SIG-M5 (cell line): ENCODE measurements at places on chromosomes 4 and X.

- no peak for DNase-seq
Observed at GRCh38 chr4:83250687-83251446, 33.7 kb downstream of the COQ2 start.

GRCh38 chrX:41655631-41656030, 33.1 kb upstream of the GPR34 start:
- DNase-seq = no peak

DNA sequence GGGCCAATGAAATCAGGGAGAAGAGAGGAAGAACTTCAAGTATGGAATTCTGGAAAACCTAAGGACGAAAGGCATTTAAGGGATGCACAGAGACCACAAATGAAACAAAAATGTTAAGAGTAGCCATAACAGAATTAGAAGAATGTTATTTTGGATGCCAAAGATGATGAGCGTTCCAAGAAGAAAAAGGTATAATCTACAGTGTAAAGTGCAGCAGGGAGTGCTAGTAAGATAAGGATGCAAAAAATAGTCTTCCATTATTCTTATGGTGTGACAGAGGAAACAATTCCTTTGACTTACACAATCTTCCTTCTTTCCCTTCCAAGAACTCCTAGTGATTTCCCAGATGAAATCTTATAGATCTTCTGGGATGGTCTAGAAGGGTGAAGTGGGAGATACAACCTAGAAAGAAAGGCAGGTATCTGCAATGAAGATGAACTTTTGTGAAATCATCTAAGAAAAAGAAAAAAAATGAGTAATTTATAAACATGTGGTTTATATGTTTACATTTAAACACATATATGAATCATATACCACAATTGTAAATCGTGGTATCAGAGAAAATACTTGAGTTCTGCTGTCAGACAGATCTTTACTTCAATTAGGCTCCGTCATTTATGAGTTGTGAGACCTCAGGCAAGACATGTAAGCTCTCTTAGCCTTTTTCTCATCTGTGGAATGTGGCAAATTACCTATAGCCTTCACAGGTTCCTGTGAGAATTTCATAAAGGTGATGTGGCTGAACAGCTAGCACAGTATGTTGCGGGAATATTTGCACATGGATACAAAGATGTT, 8.1 kb downstream of the MORF4L2 start:
- DNase-seq = no peak

GRCh38 chrX:149462849-149463248, 42.3 kb downstream of the IDS start:
- no peak for DNase-seq

GRCh38 chr4:94304365-94304971, 38.2 kb downstream of the HPGDS start:
- DNase-seq = no peak

GRCh38 chrX:111083081-111083480, 12.9 kb upstream of the PAK3 start:
- no peak for DNase-seq

DNA sequence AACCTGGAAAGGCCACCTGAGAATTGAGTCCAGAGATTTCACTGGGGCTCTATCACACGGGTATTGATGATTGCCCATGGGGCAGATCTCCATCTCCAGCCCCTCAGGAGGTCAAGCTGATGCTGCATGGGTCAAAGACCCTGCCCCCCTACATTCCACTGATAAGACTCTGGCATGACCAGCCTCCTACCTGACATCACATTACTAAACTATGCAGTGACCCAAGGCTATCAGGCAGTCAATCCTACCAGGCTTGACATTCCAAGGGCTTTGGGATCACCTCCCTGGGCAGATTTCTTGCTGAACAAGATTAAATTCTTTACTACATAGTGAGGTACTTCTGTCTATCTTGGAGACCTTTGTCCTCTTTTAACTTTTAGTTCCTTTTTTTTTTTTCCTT, 192.7 kb upstream of the STS start:
- DNase-seq = no peak

- DNase-seq = no peak
Observed at GRCh38 chr4:155900381-155900780, 3.1 kb upstream of the TDO2 start.

- no peak for DNase-seq
Observed at GRCh38 chr4:13906727-13907126, 279.2 kb upstream of the BOD1L1 start.

DNA sequence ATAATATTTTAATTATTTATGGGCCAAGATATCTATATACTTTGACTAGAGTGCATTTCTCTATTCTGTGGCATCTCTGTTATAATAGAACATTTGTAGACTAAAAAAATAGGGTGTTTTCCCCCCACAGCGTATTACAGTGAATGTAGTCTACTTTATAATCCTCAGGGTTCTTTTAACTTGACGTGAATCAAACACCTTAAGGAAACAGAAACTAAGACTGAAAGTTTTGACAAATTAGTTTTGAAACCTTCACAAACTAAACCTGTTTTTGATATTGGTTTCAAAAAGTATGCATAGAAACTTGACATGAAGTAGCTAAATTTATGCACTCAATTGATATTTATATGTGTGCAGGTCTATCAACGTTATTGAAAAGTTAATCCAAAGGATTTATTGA, 1963.1 kb upstream of the TENM3 start:
- DNase-seq = no peak

DNA sequence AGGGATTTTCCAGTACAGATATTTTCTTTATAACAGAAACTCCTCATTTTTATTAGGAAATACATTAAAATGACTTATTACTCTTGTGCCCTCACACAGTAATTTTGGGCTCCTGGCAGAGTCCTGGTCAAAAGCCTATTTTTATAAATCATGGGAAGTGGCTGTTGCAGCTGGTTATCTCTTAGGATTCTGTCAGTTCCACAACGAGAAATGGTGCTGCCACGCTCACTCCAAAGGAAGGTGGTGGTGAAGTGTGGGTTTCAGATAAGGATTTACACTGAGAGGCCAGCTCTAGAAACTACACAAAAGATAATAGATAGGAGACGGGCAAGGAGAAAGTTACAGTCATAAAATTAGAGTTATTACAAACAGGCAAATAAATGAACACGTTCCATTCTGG, 159.2 kb upstream of the FAM241A start:
- no peak for DNase-seq

DNA sequence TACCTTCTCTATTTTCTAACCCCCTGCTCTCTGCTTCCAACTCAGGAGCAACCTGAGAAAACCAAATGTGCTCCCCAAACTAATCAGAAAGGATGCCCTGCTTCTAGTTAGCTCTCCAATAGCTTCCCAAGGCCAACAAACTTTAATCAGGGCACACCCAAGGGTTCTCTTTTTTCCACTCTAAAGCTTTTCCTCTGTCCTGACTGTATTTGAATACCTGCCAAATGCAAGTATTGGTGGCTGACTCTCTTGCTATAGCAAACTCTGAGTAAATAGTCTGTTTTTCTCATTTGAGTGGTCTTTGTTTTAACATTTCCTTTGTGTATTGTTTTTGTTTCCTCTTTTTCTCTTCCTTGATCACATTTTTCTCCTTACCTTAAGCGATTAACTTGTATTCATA, 52.5 kb downstream of the GBA3 start:
- DNase-seq = no peak

DNA sequence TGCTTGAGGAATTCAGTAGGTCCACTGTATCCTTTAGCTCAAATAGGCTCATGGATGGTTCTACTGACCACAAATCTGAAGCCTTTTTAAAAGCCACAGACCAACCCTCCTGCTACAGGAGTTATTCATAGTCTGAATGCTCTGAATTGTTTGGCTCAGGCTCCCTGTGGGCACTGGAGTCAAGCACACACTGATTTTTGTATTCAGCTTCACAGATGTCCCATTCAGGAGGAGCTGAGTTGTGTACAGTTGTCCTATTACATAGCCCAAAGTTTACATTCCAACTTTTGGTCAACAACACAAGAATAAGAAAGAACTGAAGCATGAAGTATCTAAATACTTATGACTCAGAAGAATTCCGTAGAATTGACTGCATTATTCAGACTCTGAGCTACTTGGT, 243.9 kb downstream of the UNC5C start:
- no peak for DNase-seq

DNA sequence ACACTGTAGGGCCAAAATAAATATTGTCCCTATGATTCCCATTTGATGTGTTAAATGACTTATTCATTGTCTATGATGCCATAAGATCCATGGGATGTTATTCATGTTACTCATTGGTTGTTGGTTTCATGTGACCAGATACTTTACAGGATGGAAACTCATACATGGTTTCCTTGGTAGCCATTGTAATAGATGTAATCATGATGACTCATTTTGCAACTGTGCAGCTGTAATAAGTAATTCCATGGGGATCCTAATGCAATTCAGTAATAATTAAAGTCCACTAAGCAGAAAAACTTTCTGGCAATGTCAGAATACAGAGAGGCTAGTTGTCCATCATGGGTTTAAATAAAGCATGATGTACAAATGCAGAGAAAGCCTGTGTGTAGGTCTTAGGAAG, 389.7 kb upstream of the NR3C2 start:
- no peak for DNase-seq

GRCh38 chr4:128871948-128872347, 62.4 kb downstream of the JADE1 start:
- no peak for DNase-seq

DNA sequence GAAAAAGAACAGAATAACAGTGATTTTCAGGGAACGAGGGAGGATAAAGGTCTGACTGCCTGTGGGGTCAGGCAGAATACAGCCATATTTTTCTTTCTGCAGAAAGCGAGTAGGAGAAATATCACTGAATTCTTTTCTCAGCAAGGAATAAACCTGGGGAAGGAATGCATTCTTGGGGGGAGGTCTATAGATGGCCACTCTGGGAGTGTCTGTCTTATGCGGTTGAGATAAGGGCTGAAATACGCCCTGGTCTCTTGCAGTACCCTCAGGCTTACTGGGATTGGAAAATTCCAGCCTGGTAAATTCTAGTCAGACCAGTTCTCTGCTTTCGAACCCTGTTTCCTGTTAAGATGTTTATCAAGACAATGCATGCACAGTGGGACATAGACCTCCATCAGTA, 26.3 kb downstream of the CNGA1 start:
- no peak for DNase-seq

- no peak for DNase-seq
Observed at GRCh38 chrX:124719060-124719459, 372.7 kb downstream of the SH2D1A start.

DNA sequence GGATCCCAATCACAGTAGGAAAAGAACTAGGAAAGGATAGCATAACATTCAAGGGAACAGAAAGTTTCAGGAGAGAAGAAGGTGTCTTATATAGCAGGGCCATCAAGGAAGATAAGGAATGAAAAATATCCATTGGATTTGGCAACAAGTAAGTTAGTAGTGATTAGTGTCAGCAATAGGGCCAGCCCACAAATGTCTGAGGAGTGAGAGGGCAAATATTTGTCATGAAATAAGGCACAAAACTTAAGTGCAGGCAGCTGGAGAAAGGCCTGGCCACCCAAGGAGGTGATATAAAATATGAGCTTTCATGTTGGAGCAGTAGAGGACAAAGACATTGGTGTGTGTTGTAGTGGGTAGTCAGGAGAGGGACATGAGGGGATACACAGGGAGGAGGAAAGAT, 132.1 kb downstream of the COL4A6 start:
- no peak for DNase-seq

GRCh38 chr4:180101348-180102083, 2141.7 kb upstream of the TENM3 start:
- no peak for DNase-seq

GRCh38 chr4:100576570-100576969, 58.7 kb upstream of the EMCN start:
- no peak for DNase-seq
